Fibroblast of skin of right biceps (primary cell): ENCODE measurements at places on chromosomes 7 and 10.

DNA sequence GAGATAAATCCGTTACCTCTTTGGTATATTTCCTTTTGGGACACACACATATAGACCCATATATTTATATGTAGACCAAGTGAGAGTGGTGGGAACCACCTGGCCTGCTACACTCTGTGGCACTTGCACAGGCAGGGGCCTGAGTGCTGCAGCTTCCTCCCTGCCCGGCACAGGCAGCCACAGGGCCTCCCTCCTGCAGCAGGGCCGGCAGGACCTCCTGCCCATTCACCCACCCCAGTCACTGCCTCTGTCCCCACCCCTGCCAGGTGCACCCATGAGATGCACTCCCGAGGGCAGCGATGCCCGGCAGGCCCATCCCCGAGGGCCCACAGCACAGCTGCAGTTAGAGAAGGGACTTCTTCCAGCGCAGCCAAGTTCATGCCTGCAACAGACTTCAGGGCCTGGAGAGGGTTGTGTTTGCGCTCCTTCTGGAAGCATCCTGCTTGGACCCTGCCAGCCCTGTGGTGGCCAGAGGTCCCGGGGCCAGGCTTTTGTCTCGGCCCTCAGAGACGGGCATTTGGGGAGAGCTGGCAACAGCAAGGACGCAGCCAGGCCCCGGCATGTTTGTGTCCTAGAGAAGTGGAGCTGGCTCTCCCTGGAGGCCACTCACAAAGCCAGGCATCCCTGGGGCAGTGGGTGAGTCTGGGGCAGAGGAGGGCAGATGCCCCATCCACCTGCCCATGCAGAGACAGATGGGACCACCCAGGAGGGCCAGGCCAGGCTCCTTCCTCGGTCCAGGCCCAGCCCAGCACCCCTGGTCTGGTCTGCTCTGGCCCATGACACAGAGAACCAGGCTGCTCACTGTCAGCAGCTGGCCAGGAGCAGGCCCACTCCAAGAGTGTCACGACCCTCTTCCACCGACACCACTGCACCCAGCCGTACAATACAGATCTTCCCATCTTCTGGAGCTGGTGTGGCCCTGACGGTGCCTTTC, 41.4 kb downstream of the PWWP2B start:
- no peak for DNase-seq

- no peak for DNase-seq
These were observed 70.8 kb downstream of the CUL2 start for GRCh38 chr10:35019041-35020024.

DNA sequence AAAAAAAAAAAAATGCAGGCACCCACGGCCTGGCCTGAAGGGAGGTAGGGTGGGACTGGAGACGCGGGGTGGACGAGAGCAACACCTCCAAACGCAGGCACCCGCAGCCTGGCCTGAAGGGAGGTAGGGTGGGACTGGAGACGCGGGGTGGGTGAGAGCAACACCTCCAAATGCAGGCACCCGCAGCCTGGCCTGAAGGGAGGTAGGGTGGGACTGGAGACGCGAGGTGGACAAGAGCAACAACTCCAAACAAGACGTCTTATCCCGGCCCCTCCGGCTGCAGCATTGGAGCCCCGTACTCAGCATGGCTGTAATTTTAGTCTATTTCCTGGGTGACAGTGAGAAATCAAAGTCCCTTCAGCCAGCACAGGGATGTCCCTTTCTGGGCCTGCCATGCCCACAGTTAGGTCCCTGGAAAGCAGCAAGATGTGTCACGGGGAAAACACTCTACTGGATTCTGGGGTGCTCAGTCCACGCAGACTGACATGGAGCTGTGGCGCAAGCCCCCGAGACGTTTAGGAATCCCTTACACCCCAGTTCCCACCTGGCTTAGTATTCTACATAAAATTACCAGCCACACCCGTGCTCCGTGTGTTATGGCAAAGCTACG, 119.9 kb downstream of the WDR37 start:
- no peak for DNase-seq

DNA sequence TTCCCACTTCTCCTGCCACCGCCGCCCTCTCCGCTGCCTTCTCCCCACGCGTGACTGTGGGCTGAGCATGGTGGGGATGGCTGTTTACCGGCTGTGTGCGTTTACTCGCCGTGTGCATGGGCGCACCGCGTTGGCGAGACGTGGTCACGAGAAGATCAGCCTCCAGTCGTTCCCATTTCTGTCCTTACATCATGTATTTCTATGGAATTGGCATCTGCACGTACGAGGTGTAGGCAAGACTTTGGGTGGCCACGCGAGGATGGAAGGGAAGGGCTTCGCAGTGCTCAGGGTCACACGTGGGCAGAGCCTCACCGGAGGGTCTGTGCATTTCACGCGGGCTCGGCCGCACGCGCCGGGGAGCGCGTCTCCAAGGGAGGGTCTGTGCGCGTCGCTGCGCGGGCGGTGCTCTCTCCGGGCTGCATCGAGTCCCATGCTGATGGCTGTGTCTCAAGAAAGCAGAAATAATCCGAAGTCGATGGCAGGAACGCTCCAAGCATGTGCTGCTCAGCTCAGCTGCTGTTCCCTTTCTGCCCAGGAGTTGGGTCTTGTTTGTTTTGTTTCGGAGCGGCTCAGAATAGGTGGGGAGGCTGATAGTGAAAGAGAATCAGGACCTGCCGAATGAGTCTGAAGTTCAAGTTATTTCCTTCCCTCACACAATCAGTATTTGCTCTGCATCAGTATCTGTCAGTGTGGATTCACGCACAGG, 973 bp downstream of the CAMK1D start:
- DNase-seq, result peak; percentile 25

DNA sequence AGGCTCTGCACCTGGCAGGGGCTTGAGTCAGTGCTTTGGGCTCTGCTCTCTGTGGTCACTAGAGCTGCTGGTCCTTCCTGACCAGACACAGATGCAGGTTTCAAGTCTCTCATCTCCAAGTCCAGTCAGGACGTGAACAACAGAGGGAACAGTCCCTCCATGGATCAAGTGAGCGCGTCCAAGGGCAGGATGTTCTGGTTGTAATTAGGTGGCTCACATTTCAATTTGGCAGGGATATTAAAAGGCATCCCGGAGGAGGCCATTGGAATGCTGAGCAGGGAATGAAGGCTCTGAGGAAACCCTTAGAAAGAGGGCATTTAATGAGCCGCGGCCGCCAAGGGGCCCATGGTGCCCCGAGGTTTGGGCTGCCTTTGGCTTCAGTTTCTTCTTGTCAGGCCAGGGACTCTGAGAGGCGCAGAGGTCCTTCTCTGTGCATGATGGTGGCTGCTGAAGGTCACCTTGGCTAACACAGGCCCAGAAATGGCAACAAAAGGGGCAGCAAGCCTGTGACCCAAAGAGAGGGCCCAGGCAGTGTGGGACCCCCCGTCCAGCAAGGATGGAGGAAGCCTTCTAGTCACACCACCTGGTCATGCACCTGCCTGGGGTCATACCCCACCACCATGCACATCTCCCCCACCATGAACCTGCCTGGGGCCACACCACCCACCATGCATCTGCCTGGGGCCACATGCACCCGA, 30.7 kb upstream of the INPP5A start:
- peak; percentile 75 for DNase-seq

DNA sequence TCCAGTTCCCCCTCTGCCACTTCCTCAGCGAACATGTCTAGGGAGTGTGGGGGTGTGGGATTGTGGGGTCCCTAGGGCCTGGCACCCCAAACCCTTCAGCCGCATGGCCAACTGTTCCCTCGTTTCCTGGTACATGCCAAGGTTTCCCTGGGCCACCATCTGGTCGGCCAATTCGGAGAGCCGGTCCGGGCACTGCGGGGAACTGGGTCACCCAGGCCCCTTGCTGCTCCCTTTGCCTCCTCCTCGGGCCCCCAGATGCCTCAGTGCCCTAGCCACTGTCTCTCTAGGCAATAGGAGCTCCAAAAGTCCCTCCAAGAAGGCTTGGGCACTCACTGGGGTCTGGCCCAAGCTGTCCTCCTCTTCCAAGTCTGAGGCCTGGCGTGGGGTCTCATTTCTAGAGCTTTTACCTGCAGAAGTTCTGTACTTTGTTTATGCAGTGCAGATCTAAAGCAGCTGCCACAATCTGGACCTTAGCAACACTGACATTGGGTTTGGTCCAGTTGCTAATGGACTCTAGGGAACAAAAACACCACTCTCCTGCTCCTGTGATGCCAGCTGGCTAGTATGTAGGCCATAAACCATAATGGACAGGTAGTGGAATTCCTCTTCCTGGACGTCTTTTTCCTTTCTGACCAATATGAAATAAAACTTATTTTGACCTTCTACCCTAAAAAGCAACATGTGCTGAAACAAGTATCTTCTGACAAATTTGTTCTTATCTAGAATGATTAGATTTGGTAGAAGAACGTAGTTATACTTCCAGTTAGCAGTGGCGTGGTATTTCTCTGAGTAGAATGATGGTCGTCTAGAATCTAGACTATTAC, 172.9 kb downstream of the LRRC4 start:
- DNase-seq, result no peak

DNA sequence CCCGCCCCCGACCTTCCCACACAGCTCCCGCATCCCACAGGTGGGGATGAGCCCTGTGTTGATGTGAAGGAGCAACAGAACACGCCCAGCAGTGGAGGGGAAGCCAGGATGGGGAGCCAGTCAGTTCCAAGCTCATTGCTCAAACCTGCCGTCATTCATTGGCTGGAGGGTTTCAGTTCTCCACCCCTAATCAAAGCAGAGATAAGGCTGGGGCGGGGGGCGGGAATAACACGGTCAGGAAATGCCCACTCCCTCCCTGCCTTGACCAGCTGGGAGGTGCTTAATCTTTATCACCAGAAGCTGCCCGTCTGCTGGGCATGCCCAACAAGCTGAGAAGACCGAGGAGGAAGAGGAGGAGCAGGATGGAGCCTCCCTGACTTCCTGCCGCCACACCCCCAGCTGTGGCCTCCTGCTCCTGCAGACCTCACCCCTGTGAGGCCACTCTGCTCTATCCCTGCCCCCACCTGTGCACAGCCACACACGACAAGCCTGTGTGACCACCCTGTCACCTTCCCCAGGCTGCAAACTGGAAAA, 265.1 kb downstream of the ZEB1 start:
- no peak for DNase-seq

DNA sequence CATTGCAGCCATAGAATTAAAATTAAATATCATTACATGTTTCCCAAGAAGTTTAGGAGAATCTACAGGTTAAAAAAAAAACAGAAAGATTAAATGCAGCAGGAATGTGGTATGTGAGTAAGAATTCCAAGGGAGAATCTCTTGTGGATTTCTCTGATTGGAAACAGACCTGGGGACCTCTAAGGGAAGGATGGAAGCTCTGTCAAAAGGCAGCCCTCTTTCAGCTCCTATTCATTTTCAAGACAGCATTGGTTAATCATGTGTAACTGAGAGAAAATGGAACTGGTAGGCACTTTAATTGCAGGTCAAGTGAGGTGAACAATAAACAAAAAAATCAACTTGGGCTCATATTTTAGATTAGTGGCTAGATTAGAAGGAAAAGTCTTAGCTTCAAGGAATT, 81.4 kb upstream of the MTPN start:
- peak; percentile 39 for DNase-seq

DNA sequence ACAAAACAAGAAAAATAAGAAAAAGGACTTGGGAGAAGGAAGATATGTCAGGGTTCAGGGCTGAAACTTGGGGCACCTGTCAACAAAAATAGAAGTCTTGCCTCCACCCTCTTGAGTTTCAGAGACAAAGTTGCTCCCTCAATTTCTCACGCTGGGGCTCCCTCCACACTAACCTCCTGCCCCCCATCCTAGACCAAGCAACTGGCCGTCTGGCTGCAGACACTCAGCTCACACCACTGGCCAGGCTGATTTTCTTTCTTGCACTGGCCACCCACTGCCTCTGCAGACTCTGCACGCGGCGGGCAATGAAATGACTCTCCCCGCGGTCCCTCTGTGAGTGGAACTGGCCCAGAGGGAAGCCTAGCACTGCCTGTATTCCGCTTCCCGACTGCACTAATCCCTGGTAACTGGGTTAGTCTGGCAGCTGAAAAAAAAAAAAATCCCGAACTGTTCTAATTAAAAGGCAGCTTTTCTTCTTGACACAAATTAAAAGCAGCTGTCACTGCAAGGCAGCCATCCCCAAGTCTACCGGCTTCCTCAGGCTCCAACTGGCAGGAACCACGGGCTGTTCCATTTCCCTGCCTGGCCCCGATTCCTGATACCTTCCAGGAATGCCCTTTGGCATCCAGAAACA, 83.5 kb downstream of the SPDYE5 start:
- DNase-seq, result peak; percentile 72

DNA sequence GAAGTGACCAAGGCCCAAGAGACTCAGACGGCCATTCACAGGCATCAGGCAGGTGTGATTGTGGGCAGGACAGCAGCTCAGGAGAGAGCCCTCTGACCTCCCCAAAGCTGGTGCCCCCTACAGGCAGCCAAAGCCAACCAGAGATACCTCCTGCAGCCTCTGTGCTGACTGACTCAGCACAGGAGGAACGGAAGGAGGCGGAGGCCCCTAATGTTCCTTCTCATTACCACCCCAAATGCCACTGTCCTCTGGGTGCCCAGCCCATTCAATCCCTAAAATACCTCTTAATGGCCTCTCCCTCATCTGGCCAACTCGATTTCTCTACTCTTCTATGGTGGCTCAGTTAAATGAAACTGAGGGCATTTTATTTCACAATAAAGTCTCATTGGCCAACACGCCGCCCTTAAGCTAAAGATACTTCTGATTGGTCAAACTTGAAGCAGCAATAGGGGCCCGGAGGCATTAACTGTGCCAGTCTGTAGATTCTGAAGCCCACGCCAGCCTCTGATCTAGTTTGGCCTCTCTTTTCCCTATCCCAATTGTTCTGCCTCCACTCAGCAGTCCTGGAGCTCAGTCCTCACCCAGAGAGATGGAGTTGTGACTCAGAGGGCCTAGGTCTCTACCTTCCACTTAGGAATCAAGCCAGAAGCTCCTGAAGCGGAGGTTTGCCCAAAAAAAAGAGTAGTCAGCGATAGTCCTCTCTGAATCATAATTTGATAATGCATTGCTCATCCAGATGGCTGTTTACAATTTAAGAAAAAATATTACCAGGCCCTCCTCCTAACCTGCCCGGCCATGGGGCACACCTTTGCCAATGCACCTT, 1.2 kb downstream of the CYREN start:
- DNase-seq, result peak; percentile 61

GRCh38 chr10:97757471-97757870, 14.3 kb downstream of the SFRP5 start:
- no peak for DNase-seq
